ENCODE measurements at places on chromosomes 2 and 18.

GRCh38 chr2:16049406-16049805, 109.1 kb downstream of the MYCN start:
- DNase-seq = no peak

DNA sequence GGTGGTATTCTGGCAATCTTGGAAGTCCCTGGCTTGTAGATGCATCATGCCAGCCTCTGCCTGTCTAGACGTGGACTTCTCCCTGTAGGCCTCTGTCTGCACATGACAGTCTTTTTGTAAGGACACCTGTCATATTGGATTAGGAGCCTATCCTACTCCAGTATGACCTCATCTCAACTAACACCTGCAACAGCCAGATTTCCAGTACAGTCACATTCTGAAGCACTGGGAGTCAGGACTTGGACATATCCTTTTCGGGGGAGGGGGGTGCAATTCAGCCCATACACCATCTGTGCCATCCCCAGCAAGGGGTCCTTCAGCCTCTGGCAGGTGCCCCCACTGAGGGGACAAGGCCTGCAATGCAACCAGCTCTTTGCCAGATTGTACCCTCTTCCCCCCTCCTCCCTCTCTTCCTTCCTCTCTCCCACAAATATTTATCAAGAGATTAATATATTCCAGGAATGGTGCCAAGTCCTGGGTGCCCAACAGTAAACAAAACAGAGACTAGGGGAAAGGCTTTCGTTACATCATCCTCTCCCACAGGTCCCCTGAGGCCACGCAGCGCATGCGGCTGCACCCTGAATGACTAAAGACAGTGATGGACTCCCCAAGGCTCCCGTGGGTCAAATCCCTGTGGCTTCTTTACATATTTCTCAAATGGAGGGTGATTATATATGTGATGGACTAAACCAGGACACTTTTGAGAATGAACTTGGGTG, 20.5 kb upstream of the MYCN start:
- no peak for DNase-seq

- no peak for DNase-seq
Measured at GRCh38 chr2:144493027-144493809, 26.7 kb downstream of the ZEB2 start.

- DNase-seq = no peak
Measured at GRCh38 chr2:133523406-133523805, 44.9 kb downstream of the NCKAP5 start.

DNA sequence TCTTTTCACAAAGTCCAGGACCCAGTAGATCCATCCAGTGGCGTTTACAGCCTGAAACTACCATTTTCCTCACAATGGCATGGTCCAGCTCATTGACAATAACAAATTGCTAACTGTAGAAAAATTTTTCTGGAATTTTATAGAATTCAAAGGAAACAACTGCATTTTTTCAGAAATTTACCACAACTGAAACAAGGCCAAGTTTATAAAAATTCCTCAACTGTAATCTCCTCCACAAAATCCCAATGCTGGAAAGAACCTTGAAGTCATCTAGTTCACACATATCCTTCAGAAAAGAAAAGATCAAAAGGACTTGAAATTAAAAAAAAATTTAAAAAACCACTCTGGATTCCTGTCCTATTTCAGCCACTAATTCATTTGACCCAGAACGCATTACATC, 226.0 kb upstream of the CTAGE1 start:
- DNase-seq = no peak

DNA sequence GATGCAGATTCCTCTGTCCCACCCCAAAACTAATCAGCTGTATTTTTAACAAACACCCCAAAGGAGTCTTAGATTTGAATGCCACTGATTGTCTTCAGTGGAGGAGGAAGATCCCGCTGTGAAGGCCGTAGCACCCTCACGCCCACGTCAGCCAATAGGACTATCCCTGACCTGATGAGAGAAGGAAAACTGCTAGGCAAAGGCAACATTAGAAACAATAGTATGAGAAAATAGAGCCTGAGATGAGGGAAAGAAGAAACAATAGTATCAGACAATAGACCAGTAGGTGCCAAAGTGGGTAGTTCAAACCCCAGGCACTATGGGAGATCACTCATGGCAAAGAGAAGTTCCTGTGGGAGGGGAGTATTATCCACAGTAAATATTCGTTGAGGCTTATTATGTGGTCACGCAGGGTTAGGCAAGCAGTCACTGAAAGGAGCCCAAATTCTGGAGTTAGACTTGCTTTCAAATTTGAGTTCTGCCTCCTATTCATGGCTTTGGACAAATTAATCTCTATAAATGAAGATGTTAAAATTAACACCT, 2.8 kb downstream of the PCBP1 start:
- no peak for DNase-seq

- no peak for DNase-seq
Measured at GRCh38 chr2:36409935-36410334, 54.4 kb downstream of the CRIM1 start.

DNA sequence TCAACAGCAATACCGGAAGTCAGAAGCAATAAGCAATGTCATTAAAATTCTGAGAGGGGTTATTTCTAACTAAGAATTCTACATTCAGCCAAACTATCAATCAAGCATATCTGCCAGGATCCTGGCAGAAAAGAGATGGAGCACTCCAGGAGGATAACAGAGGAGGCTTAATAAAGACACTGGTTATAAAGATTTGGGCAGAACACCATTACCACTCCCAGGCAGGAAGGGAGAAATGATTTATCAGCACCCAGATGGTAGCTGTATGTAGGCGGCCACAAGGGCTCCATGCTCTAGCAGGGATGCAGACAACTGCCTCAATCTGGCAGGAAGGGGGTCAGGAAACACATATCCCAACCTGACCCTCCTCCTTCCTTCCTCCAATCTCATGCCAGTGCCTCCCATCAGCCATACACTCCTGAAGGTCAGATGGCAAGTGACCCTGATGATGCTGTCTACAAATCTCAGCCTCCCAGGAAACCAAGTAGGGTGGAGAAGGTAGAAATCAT, 20.5 kb upstream of the TNFAIP6 start:
- no peak for DNase-seq

GRCh38 chr18:8656232-8656631, 47.0 kb downstream of the RAB12 start:
- DNase-seq = no peak

DNA sequence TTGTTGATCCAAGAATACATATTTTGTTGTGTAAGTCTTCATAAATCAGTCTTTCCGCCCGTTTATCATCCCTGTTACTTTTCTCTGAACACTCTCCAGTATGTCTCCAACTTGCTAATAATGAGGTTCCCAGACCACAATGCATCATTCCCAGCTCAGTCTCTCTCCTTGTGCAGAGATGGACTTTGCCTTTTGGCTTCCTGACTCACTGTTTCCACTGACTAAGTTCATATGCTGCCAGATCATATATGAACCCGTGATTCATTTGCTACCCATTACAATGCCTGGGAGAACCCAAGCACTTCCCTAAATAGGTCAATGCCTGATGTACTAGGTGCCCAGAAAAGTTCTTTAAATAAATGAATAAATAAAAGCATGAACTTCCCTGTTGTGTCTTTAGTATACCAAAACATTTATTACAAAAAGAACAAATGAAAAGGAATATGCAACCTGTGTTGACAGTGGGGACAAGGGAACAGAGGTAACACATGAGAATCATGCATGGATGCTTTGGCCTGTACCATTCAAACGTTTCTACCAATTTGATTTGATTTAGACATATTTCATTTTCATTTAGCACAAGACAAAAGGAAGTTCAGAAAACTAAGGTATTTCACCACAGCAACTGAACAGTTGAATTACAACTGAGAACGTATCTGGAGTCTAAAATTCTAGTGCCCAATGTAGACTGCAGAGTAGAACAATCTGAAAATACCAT, 215.4 kb upstream of the HNRNPA3 start:
- DNase-seq = no peak

- DNase-seq = no peak
Measured at GRCh38 chr2:129458436-129458835, 521.0 kb upstream of the RAB6C start.
